ENCODE measurements at places on chromosomes 7 and 10. TPM values are rescaled to one million over a fixed set of nuclear protein-coding genes. Genes with fewer than 3 reads are reported as not detected.

SPDYE3 gene
- total RNA-seq = not detected

ANAPC16 gene
- total RNA-seq = 41.2 TPM

AKR1C8 gene
- not detected for total RNA-seq

JCAD gene
- 40.7 TPM for total RNA-seq

SUFU gene
- total RNA-seq = 3.7 TPM

APBB1IP gene
- 5.2 TPM for total RNA-seq

All from hair follicle dermal papilla cell (primary cell).